Fibroblast of skin of right quadriceps (primary cell): ENCODE measurements at places on chromosomes 6 and 20.

- no peak for DNase-seq
Observed at GRCh38 chr6:169255643-169256042, 2.0 kb upstream of the THBS2 start.

DNA sequence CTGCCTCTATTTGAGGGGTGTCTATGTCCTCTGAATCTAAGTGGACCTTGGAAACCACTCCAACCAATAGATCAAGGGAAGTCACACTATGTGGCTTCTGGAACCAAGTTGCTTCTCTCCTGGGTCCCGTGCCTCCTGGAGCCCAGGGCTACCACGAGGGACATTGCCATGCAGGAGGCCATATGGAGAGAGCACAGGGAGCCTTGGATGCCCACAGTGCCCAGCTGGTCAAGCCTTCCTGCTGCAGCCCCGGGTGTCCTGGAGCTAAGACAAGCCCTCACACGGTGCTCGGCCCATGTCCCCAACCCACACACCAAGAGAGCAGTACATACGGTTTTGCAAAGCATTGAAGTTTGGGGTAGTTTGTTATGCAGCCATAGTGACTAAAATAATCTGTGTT lies 231.6 kb downstream of the SYNDIG1 start:
- DNase-seq = no peak

- peak; percentile 43 for DNase-seq
Observed at GRCh38 chr20:63071541-63072181, 64.9 kb upstream of the BHLHE23 start.

GRCh38 chr6:155384321-155384952 lies 70.2 kb upstream of the TFB1M start:
- DNase-seq = no peak

DNA sequence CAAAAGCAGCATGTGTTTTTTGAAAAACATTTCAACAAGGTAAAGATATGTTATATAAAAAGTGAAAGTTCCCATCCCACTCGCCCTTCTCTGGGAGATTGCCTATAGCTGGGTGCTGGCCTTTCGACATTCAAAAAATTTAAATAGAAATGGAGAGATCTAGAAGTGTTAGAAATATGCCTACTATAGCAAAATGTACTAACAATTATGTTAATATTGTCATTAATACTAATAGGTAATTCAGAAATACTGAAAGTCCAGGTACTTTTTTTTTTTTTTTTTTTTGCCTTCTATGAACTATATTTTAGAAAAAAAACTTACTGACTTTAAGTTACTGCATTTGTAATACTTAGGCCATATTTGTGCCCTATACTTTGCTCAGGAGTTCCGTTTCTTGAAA lies 87.1 kb downstream of the SESN1 start:
- no peak for DNase-seq

- no peak for DNase-seq
Observed at GRCh38 chr20:3334156-3334943, 73.1 kb downstream of the DNAAF9 start.

DNA sequence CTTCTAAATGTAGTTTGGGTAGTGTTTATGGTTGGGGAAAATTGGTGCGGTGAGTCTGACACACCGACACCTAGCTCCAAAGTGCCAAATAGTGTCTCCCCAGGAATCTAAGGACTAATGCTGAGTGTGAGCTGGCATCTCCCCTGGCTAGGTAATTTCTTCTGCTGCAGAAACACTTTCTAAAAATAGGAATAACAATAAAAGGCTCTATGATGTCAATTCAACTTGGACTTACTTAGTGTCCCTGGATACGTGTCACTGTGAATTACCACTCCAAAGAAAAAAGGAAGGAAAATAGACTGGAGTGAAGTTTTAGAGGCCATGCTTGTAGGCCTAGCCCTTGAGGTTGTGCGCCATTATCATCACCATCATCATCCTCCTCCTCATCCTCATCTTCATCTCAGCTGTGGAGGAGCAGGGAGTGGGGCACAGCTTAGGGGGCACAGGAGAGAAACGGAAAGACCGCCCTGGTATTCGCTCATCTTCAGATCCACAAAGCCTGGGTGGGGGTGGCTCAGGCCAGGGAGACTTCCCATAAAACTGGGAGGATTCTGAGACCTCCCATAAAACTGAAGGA lies 89.6 kb downstream of the TBC1D7 start:
- no peak for DNase-seq

DNA sequence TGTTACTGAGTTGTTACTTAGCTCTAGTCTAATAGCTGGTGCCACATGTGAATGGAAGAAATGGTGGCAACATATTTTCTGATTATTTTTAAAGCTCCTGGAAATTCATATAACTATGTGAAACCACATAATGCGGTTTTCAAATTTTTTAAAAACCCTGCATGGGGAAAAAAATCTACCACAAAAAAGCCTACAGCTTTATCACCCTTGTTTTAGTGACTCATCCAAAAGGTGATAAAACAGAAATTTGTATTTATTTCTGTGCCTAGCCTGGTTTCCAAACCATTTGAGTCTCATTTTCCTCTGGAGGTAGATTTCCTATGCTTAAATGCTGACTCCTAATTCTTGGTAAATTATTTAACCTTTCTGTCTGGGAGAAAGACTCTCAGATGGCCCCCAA lies 5.4 kb upstream of the FBXO30 start:
- DNase-seq = no peak

DNA sequence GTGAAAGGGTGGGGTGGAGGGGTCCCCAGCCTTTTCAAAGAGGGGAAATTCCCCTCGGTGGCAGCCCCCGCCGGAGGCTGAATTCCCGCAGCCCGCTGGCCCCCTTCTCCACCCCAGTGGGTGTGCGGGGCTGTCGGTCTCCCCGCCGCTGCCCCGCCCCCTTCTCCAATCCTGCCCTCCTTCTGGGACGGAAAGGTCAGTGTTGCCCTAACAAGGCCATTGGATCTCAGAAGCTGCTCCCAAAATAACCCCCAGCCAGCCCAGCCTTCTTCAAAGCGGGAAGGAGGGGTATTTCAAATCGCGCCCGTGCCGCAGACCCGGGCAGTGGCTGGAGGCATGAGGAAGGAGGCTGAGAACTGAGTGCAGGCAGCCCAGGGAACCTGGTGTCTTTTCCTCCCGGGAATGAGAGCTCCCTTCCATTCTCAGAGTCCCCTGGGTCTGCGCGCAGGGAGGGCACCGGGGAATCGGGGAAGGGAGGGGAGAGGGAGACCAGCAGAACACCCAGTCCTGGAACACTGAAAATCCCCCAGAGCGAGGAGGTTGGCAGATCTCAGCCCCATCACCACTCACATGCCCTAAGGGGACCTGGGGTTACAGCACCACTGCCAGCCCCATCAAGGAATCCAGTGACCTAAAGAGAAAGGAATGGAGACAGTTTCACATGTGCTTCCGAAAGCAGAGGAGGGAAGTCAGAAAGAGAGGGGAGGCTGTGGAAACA lies at the start of gene JPH2:
Gene JPH2, minus strand, starts transcription at position 135 of the 718 bp plus-strand sequence. CDS start 483 bp downstream, outside the sequence.
- peak; percentile 85 for DNase-seq

DNA sequence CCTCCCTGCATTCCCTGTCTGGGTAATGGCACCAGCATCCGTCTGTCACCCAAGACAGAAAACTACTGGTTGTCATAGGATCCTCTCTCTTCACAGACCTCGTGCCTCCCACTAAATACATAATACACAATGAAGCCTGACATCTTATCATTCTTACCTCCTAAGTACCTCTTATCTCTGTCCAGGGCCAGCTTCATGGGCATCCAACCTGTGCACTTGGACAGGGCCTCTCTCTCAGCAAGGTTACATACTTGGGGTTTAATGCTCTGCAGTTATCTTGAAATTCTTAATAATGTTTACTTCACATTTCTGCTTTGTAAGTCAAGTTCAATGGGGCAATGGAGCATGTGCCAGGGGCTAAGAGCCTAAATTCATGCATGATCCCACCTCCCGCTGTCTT lies 30.8 kb upstream of the KLHL31 start:
- DNase-seq = no peak

- no peak for DNase-seq
Observed at GRCh38 chr6:17202526-17202925, 78.6 kb upstream of the RBM24 start.

GRCh38 chr6:105460860-105461259 lies 58.0 kb upstream of the PREP start:
- DNase-seq = no peak

DNA sequence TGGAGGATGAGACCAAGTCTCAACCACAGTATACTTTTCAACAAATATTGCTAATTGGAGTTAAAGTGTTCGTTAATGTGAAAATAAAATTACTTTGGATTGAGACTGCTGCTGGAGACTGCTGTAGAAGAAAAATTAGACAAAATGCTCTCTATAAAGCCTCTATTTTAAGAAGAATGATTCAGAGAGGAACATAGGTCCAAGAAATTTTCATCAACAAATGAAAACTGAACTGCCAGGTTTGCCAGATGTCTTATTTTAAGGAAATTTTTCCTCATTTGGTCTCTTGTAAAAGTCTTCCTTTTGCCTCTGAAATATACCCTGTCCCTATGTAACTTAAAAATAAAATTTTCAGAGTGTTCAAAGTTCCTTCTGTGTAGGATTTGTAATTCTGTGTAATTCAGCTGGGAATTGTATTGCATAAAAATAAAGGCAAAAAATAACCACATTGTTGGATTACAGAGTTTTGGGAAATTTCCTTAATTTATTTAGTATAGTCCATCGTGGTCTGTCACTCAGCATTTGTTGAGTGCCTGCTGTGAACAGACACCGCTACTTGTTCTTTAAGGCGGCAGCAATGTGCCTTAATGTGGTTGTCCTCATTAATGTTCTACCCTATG lies 27.4 kb downstream of the ANKS1A start:
- no peak for DNase-seq

- no peak for DNase-seq
Observed at GRCh38 chr6:11762794-11763459, 15.7 kb downstream of the ADTRP start.

GRCh38 chr6:106124437-106125430 lies 38.6 kb downstream of the PRDM1 start:
- DNase-seq = no peak

DNA sequence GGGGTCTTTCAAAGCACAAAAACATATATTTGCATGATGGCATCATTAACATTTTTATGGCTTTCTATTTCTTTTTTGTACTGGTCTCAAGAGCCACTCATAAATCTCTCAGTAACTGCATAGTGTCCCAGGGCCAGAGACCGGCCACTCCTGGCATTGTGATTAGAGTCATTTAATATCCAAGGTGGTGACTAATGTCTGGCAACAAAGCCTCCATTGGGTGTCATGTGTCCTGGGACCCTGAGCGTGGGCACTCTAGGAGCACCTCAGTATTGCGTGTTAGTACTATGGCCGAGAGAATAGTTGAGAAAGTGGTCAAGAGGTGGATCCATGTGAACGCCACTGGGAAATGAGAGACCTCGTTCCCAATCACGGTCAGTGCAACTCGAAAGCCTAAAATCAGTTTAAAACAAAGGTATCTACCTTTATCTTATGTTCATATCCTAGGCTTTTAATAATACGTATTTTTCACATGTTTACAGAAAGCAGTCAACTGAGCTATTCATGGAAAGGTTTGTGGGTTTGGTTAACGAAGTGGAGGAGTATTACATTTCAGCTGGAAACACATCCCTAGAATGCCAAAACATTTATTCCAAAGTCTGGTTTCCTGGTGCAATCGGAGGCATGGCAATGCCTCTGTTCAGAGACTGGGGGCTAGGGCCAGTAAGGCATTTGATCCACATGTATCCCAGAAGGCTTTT lies 2.7 kb upstream of the ESR1 start:
- no peak for DNase-seq

DNA sequence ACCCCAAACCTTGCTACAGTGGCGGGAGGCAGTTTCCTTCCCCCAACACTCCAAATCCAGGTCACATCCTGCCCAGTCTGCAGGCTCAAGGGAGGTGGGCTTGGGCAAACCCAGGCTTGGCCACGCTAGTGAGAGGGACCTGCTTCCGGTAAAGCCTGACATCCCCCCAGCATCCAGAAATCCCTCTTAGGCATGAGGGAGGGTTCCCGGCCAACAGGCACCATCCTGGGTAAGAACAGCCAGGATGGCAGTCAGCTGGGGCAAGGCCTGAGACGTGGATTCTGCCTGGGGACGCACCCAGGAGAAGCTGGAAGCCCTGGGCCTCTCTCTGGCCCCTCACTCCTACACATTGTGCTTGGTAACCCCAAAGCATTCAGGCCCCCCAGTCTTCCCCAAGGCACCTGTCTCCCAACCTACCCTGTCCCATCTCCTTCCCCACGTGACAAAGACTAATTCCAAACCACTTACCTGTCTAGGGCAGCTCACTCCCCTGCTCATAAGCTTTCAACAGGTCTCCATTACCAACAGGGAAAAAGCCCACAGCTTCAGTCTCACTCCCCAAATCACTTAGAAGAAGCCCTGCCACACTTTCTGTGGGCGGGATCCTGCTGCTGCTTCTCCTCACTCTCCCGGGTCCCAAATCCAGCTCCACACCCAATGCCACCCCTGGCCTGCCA lies 2.1 kb downstream of the C20orf144 start:
- no peak for DNase-seq

DNA sequence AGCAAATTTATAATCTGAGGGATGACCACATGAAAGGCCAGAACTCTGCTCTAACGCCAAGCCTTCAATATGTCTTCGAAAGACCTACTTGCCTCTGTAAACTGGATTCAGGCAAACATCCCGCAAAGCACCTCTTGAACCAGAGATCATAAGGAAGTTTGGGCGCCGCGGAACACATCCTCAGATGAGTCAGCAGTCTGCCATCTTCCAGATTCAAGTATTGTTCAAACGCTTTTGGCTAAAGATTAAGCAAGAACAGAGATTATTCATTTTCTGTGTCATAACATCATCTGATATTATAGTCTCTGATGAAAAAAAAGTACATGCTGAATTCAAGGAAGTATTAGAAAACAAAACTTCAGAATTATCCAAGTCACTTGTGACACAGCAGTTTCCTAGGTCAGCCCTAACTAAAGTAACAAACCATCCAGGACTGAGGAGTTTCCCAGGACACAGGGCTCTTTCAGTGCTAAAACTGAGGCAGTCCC lies 20.8 kb downstream of the TBC1D7 start:
- peak; percentile 49 for DNase-seq

DNA sequence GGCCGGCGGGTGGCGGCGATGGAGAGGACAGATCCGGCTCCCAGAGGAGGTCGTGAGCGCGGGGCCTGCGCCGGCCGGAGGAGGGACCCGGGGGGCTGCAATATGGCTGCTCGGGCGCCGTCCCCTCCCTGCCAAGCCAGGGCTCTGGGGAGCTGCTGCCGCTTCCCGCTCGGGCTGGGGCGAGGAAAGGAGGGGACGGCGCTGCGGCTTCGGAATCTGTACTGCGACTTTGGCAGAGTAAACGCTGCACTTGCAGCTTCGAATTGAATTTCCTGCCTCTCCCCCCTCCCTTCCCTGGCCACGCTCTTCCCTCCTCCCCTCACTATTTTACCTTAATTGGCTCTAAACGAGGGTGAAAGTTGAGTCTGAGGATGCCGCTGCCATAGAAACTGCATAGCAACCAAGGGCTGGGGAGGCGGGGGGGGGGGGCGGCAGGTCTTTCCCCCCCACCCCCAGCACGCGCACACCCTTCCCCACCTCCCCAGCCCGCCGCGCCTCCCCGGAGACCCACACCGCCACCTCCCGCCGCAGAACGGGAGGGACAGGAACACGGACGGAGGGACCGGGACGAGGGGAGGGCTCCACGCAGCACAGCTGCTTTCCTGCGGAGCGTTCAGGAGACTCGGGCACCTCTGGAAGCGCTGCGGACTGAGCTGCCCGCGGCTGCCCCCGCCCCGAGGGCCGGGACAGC lies 93.9 kb downstream of the RNASET2 start:
- no peak for DNase-seq
